ENCODE measurements at places on chromosomes 11 and 22.

DNA sequence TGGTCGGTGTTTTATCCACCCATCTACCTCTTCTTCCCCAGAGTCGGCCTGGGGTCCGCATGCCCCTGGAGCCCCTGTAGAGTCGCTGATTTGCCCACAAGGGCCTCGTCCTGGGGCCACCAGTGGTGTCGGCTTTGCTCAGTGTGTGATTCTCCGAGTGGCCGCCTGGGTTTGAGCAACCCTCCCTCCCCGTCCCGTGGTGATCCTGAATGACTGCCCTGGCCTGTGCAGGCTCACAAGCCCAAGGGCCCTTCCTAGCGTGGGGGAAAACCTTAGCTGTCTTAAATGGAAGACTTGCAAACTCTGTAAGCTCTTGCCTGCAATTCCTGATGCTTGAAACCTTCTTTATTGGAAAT is 128.3 kb downstream of the OSBP2 start:
- DNase-seq, result no peak

DNA sequence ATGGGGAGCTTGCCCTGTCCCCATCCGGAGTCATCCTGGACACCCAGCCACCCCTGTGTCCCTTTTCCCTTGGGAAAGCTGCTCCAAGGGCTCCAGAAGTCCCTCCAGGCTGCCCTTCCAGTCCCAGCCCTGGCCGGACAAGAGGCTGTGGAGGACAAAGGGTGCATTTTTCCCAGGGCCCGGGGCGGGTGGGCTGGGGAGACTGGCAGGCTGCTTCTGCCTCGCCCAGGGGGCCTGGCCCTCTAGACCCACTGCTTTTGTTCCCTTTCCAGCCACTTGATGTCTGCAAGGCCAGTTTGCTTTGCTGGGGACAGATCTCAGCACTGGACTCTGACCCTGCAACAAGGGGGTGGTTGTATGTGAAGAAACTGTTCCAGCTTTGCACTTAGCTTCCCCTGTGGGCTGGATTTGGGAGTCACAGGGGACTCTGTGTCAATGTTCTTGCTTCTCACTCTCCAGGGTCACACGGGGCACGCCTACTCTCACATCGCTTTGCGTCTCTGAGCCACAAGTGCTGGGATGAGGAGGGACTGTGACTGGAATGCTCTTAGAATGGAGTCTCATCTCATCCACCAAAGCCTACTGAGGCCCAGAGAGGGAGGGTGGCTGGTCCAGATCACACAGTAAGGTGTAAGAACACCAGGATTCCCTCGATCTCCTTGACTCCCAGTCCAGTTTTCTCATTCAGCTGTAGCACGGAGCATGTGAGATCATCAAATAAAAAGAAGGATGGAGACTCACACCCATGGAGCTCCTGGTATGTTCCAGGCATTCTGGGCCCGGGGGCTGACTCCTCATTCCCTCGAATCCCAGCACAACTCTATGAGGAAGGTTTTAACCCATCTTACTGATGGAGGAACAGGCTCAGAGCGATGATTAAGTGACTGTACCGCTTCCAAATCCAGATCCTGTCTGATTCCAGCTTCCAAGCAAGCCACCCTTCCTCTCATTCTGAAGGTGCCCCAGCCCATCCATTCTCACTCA is 59.9 kb downstream of the FBXO7 start:
- peak; percentile 24 for DNase-seq

- no peak for DNase-seq
Observed at GRCh38 chr11:22774716-22775115, 54.9 kb downstream of the SVIP start.

DNA sequence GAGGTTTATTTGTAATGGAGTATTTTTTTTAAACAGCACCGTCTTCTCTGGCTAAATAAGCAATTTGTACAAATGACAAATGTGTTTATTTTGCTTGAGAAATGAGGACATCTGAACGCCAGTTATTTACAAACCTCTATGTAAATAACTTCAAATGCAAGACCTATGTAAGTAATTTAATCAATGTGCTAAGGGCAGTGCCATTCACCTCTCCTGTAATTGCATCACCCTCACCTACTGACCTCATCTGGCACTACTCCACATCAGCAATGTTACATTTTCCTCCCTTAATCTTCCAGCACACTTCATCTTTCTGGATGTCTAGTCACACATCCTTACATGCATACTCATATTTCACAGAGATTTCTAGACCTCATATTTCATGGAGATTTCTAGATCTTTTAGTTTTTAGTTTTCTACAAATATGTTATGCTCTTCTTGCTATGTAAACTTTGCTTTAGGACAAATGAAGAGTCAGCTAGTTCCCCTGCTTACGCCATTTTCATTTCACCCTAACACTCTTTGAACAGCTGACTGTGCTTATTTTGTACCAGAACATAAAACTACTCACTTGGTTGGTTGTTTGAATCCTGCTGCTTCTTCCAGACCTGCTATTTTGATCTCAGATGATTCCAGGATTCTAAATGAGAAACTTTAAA is 238.6 kb downstream of the GRM5 start:
- DNase-seq, result no peak

DNA sequence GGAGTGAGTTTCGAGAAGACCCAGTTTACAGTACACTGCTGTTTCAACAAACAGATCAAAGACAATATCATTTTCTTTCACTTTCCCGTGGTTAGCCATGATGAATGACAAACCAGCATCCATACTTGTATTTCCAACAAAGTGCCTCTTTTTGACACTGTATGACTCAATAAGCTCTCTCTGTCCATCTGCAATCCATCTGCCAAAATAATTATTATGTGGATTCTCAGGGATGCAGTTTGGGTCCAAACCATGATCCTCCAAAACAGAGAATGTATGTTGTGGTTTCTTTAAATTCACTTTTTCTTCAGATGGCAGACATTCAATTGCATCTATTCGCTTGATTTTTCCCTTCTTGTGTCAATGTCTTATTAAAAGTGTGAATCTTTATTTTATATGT is 37.8 kb upstream of the RASD2 start:
- DNase-seq, result no peak

GRCh38 chr11:3119141-3119821 is 45.8 kb downstream of the OSBPL5 start:
- DNase-seq, result no peak

GRCh38 chr22:50445071-50445879 is 29.6 kb downstream of the SBF1 start:
- no peak for DNase-seq

DNA sequence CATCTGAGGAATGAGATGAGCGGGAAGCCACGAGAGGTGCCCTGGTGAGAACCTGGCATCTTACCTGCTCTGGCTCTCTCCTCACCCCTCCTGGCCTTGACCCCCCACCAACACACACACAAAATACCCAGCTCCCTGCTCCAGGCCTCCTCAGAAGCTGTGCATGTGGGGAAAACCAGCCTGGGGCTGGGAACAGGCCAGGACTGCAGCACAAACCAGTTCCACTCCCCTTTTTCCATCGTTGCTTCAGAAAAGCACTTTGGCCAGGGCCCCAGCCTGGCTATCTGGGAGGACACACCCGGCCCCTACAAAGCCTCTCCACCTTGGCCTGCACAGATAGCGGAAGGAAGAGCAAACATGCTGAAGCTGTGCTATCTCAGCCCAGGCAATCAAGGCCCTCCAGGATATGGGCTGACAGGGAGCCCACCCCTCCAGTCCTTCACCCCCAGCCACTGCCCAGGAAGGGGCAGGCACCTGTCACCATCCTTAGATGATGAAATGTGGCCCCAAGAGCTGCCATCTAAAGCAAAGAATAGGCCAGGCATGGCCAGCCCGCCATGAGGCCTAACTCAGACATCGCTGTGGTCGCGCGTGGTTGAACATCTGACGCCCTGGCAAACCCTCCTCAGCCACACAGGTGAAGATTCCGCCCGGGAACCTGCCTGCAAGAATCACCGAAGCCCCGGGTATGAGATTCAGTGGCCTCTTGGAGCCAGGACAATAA is 35.4 kb downstream of the PISD start:
- DNase-seq, result no peak

GRCh38 chr11:69078508-69078907 is 29.8 kb downstream of the TPCN2 start:
- DNase-seq, result no peak

- no peak for DNase-seq
Observed at GRCh38 chr11:134170919-134171281, 52.9 kb downstream of the NCAPD3 start.

DNA sequence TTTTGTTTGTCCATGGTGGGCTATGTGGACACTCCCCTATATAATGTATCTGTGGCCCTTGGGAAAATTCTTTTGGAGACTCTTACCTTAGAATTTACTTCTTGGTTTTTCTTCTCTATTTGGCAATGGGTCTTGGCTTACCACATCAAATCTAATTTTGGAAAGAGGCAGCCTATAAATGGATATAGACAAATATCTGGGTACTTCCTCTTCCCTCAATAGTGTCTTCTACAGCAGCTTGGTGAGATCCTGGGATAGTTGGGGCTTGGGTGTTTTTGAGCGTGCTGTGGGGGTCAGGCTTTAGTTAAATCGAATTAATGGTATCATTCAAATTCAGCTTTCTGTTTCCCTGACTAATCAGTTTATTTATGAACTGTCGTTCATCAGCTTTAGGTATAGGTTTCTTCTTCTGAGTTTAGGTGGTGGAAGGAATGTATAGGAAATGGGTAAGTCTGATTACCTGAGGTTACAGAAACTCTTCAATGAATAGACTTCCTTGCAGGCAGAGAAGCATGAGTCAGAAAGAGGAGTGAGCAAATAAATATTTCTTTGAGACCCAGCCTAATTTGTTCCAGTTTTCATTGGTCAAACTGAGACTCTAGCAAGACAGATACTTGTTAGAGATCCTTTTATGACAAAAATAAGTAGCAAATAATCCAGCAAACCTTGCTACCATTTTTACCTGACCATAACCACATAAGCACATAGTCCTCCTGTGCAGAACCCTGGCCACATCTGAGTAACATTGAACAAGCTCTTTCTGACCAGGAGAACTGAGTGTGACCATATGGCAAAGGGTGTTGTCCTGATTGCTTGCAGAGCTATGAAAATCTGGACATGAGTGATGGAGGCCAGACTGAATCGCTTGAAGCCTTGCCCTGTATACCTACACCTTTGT is 68.6 kb upstream of the SORL1-AS1 start:
- DNase-seq, result no peak

DNA sequence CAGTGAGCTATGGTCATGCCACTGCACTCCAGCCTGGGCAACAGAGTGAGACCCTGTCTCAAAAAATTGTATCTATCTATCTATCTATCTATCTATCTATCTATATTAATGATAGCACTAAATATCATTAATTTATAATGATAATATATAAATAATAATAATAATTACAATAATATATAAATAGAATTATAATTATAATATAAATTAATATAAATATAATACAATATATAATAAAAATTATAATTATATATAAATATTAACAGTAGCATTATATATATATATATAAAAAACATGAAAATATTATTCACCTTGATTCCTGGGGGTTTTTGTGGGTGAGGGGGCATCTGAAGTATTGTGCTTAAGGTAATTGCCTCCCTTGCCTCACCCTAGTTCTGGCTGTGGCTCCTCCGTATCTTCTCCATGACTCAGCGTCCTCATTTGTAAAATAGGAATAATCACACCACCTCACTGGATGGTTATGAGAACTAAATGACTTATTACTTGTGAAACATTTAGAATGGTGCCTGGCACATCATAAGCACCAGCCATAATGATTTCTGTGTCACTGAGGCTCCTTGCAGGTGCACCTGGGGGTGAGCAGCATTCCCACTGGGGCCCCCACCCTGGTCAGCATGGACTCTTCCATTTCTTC is 18.8 kb downstream of the RASD2 start:
- no peak for DNase-seq

DNA sequence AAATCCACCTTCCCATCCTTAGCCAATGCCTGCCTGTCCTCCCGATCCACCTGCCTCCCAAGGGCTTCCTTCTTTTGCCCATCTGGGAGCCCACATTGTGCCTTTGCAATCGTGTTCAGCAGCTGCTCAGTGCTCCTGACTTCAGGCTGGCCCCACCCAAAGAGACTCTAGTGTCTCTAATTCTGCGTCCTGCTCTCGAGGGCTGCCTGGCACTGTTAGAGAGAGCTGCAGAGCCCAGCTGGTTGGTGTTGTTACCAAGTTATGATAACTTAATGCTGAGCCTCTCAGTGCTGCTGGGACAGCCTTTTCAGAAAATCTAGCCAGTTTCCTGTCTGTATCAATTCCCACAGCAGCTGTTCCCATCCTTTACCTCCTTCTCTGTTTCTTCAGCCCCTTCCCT is 69.1 kb downstream of the MICAL2 start:
- DNase-seq, result no peak

GRCh38 chr22:25085930-25086901 is 113.4 kb upstream of the CRYBB3 start:
- no peak for DNase-seq

GRCh38 chr11:27293515-27294417 is 69.2 kb downstream of the CCDC34 start:
- DNase-seq, result peak; percentile 84

GRCh38 chr11:35033011-35033410 is 106.0 kb upstream of the CD44 start:
- DNase-seq, result no peak

- DNase-seq, result peak; percentile 89
Observed at GRCh38 chr11:12087075-12088004, 23.1 kb upstream of the MICAL2 start.

DNA sequence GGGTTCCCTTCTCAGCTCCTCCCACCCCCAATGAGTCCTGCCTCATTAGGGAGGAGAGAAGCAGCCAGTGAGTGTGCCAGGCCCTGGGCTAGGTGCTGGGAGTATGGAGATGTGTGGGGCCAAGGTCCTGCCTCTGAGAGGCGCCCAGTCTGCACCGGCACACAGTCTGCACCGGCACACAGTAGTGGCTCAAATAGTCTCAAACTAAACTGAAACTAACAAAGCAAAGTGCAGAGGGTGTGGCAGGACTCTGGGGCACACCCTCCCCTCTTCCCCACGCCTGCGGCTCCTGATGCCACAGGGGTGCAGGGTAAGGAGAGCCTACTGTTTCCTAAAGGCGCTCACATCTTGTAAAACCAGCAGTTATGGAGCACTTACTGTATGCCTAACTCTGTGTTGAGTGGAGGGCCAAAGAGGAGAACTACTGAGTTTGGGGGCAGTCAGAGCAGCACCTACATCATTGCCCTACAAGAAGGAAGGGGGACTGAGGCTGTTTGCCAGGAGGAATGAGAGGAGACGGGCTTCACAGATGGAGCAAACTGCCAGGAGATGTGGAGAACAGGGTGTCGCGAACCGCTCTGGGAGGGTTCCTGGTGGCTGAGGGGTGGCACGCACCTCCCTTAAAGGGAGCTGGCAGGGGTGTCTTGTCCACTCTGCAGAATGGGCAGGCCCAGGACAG is 939 bp upstream of the SH3BP1 start:
- DNase-seq, result no peak

GRCh38 chr11:19524171-19524671 is 188.4 kb upstream of the NAV2 start:
- DNase-seq, result no peak

- DNase-seq, result no peak
Observed at GRCh38 chr22:39115977-39116621, 19.1 kb downstream of the APOBEC3H start.
